ENCODE measurements at places on chromosomes 16 and 17. TPM values are rescaled to one million over a fixed set of nuclear protein-coding genes. Genes with fewer than 3 reads are reported as not detected.

The NPIPB13 gene
- polyA plus RNA-seq: 2.6 TPM

The FOXF1 gene
- polyA plus RNA-seq: 2.1 TPM

The ADGRG1 gene
- polyA plus RNA-seq: 30.9 TPM

The DHRS7C gene
- polyA plus RNA-seq: not detected

The KRT23 gene
- polyA plus RNA-seq: 23.6 TPM

The SLC16A13 gene
- polyA plus RNA-seq: 4.8 TPM

The MYH8 gene
- not detected for polyA plus RNA-seq

The PROCA1 gene
- 0.59 TPM for polyA plus RNA-seq

The MYH2 gene
- polyA plus RNA-seq: 0.02 TPM

The SOX15 gene
- polyA plus RNA-seq: 94.3 TPM

Data from esophagus (tissue), 2 donors.